Activated CD4-positive, alpha-beta memory T cell treated with anti-CD3 and anti-CD28 coated beads for 36 hours (primary cell): ENCODE measurements at places on chromosomes 7 and 10. TPM values are rescaled to one million over a fixed set of nuclear protein-coding genes. Genes with fewer than 3 reads are reported as not detected.

DNA sequence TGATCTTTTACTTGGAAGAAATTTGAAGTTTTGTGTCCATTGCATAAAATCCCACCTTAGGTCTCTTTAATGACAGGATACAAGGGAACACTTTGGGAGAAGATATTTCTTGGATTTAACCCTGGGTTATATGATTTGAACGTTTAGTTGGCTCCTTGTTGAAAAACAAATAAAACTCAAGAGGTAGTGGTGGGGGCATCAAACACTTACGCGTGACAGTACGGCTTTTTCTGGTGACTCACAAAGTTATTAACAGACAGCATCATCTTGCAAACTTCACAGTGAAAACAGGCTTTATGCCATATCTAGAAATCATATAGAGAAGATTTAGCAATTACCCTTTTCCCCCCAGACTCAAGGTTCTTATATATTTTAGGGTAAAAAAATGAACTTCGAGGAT is 699 bp downstream of the NRAP start:
- DNase-seq, result no peak

TMEM213 gene
- 0.19 TPM for total RNA-seq

GRCh38 chr7:92781117-92781720 is 55.2 kb downstream of the CDK6 start:
- no peak for DNase-seq

DNA sequence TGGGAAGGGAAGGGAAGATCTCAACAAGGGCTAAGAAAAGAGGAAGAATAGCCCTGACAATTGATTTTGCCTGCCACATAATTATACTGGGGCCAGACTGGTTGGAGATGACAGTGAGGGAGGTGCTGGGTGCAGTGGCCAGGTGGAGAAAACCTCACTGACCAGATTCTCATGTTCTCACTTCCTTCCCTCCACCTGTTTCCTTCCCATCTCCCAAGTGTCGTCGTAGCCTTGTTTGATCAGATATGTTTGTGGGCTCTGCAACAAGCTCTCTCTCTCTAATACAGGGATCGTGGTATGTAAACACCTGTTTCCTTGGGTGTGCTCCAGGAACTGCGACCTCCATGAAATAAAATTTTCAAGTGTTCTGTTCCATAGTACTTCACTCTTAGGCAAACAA is 60.2 kb downstream of the VCL start:
- DNase-seq, result no peak

KLLN gene
- 0.19 TPM for total RNA-seq

DNA sequence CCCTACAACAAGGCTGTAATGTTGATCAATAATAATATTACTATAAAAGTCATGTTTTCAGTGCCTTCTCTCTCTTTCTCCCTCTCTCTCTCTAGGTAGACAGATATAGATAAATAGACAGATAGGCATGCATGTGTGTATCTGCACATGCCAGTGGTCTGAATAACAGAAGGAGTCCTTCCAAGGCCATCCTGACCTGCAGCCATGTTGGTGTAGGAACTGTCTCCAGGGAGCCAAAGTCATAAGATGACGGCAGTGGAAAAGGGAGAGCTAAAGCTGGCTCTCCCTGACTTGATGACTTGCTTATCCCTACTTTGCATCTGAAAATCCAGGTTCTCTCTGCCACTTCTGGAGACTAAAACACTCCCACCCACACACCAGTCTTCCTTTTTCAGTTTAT is 113.0 kb downstream of the TRIL start:
- DNase-seq, result no peak

JCAD gene
- 0.05 TPM for total RNA-seq

- no peak for DNase-seq
Observed at GRCh38 chr10:12716042-12716441, 285.5 kb downstream of the CCDC3 start.

EFCAB10 gene
- not detected for total RNA-seq

PDK4 gene
- total RNA-seq, result not detected

DNA sequence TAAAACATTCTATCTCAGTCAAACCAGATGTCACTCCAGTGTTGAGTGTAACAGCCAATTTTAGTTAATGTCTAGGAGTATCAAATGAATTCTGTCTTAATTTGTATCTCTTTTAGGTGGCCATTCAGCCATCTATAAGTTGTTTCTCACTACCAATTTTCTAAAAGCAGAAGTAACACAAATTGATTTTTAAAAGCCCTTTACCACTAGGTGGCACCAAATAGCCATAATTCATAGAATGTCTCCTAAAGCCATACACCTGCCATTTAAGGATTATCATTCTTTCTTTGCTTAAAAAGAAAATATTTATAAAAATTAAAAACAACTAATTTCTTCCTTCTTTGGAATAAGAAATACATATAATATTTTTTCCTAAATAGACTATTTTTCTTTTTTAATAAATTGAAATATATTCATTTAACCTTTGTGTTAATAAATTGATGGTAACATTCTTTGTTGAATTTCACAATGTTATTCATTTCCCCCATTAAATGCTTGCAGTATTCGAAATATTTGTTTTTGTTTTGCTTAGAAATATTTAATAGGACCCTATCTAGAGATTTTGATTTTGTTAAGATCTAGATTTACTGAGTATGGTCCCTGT is 107.8 kb upstream of the PPP1R3A start:
- DNase-seq, result no peak

DNA sequence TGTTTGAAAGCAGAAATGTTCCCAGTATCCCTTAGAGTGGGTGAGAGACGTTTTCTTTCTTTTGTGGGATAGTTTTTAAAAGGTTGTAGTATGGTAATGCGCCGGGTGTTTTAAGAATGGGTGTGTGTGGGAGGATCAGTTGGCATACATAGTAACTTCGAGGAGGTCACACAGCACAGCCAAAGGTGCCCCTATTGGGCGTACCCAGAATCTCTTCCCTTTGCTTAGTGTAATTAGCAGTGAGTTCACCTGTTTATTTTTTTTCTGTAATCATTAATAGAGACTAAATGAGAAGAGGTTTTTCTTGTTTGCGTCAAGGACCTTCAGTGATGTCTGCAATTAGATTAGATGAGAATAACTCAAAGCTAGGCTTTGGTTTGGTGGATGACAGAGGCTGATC is 1.5 kb downstream of the PLEKHA8 start:
- peak; percentile 13 for DNase-seq

GRCh38 chr10:104316321-104317099 is 21.8 kb downstream of the ITPRIP start:
- no peak for DNase-seq

DNA sequence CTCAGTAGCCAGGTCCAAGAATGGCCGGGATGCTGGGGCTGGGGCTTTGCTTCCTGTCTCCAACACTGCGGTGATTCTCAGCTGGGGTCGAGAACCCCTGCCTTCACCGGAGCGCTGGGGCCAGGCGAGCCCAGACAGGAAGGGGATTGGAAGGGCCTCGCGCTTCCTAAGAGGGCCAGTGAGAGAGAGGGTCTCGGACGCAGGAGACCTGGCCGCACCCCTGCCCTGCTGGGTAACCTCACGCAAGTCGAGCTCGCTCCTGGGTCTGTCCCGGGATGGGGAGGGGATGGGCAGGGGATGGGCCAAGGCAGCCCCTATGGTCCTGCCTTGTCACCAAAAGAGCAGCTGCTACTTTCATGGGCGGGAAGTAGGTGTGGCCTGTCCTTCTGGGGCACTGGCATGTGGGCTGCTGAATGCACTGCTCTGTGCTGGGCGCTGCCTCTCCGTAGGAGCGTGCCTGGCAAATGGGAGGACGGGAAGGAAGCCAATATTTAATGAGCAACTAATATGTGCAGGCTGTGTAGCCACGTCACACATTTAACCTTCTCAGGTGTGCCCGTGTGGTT is 20.0 kb downstream of the KCNK18 start:
- DNase-seq, result peak; percentile 20

- DNase-seq, result no peak
Observed at GRCh38 chr10:124196659-124197058, 103.3 kb upstream of the CHST15 start.

GRCh38 chr7:121214657-121215056 is 114.1 kb upstream of the WNT16 start:
- DNase-seq, result no peak

DNA sequence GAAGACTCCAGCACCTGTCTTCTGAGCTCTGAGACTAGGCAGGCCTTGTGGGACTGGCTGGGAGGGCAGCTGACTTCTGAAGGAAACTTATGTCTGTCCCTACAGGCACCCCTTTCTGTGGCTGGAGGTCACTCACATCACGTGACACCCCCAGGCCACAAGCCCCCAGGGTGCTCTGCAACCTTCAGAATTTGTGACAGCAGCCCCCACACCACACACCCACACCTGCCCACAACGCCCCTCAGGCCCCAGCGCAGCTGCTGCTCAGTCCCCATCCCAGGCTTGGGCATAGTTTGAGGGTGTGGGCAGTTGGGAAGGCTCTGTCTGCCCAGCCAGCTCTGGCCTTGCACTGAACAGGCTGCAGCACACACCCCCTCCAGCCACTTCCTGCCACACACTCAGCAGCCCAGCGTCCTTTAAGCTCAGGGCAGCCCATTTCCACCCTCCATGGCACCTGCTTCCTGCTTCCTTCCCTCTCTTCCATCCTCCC is 80.0 kb upstream of the UNC5B start:
- no peak for DNase-seq

DNA sequence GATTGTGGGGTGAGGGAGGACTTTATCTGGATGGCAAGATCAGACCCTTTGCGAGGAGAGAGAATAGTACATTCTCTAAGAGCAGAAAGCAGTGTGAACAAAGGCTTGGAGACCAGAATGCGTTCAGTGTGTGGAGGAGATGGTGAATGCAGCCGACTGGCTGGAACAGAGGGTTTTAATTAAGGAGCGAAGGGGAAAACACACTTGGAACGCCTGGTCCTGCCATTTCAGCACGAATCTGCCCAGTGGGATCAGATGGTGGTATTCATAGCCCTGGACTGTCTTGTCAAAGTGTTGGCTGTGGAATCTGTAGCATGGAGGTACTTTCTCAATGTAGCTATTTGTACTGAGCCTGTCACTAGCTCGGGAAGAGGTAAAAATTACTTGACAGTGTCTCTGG is 260.9 kb downstream of the SLC25A13 start:
- DNase-seq, result no peak

- no peak for DNase-seq
Observed at GRCh38 chr10:34802692-34803091, 12.4 kb downstream of the PARD3 start.

PRKG1 gene
- total RNA-seq, result not detected

GRCh38 chr10:46552526-46553237 is 3.8 kb downstream of the GPRIN2 start:
- no peak for DNase-seq

- DNase-seq, result no peak
Observed at GRCh38 chr10:114576716-114577115, 81.4 kb downstream of the ABLIM1 start.

DNA sequence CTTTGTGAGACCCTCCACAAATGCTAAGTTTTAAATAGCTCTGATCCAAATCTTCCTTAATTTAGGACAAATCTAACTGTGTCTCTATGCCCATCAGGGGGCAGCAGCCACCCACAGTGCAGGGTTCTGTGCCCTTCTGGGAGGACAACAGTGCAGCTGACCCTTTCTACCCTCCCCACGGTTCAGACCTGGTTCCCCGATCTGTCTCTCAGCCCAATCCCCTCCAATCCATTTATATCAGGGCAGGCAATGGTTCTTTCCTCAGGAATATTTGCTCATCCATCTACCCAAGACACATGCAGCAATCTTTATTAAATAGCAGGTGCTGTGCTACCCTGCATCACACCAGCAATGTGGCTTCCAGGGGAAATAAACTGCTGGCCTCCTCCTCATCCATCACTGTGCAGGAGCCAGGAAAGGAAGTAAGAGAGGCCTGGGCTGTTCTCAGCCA is 4.0 kb upstream of the RBM28 start:
- peak; percentile 69 for DNase-seq

DNA sequence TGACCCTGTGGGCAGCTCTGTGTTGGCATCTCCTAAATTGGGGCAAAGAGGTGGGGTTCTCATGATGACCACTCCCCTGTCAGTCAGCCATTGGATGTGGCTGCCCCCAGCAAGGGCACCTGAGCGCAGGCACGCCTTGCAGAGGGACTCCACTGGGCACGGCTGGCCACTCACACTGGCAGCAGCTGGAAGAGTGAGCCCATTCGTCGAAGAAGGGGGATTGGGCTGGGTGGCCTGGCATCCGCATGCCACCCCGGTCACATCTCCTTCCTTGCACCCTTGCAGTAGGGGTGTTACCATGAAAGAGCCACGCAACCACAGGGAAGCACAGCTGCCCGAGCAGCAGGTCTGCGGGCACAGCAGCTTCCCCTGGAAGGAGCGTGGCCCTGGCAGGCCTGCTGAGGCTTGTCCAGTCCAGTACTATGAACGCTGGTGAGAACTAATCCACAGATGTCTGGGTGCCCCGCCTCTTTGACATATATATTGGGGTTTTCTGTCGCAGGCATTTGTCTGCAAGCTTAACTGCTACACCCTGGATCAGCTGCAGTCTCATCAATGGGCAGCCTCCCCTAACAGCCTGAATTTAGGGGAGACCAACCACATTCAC is 25.7 kb upstream of the GRB10 start:
- no peak for DNase-seq
